ENCODE measurements at places on chromosomes 4 and X.

- peak; percentile 74 for DNase-seq
Observed at GRCh38 chrX:123961268-123962005, at the start of gene STAG2. TSS of gene STAG2 (plus strand) at chrX:123961706. CDS start at chrX:124022628, 60,922 bp downstream.

DNA sequence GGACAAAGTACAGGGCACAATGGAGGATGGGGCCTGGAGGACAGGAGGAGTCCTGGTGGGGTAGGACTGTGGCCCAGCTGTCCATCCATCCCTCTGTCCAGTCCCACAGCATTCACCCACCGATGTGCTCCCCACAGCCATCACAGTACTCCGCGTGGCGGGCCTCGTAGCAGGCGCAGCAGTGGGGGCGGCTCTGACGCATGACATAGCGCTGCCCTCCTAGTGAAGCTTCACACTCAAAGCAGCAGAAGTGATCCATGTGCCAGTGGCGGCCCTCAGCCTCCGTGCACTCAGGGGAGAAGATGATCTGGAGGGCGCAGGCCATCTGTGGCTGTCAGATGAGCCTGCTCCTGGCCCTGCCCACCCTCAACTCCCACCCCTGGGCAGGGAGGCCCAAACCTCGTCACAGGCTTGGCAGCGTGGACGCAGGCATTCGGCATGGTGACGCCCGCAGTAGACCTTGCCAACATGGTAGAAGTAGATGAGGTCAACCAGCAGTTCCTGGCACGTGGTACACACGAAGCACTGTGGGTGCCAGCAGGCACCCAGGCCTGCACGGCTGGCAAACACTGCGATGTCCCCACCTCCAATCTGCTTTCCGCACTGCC is 6.3 kb downstream of the PLP2 start:
- DNase-seq: no peak

GRCh38 chr4:122152711-122153226 is 638 bp downstream of the BLTP1 start:
- peak; percentile 30 for DNase-seq

- peak; percentile 10 for DNase-seq
Observed at GRCh38 chrX:40065296-40066046, 32.3 kb downstream of the BCOR start.

DNA sequence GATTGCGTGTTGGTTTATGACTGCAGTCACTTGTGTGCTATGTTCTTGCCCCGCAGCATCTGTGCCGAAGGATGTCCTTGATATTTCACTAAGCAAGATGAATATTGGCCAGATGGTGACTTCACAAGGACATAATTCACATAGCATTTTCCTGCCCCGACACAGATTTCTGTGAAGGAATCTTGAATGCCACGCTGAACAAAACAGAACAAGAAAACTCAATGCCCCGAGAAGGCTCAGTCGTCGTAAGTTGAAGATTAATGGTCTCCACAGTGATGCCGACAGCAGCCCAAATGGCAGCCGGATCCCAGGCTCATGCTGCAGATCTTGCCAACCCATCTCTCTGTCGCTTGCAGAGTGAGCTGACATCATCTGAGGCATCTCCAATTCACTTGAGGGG is 145.9 kb downstream of the CPEB2 start:
- no peak for DNase-seq

GRCh38 chr4:15291122-15291521 is 136.7 kb upstream of the C1QTNF7 start:
- DNase-seq: no peak

- no peak for DNase-seq
Observed at GRCh38 chrX:13875572-13875971, 58.7 kb upstream of the GPM6B start.

- no peak for DNase-seq
Observed at GRCh38 chr4:94477227-94477626, 25.5 kb downstream of the PDLIM5 start.

GRCh38 chr4:168521721-168522120 is 24.9 kb downstream of the PALLD start:
- DNase-seq: no peak
